Effector memory CD4-positive, alpha-beta T cell (primary cell): ENCODE measurements at places on chromosomes 2 and 18.

GRCh38 chr2:38632980-38633379 lies 30.3 kb upstream of the HNRNPLL start:
- DNase-seq: no peak

GRCh38 chr2:120674246-120675170 lies 61.2 kb upstream of the GLI2 start:
- no peak for DNase-seq

DNA sequence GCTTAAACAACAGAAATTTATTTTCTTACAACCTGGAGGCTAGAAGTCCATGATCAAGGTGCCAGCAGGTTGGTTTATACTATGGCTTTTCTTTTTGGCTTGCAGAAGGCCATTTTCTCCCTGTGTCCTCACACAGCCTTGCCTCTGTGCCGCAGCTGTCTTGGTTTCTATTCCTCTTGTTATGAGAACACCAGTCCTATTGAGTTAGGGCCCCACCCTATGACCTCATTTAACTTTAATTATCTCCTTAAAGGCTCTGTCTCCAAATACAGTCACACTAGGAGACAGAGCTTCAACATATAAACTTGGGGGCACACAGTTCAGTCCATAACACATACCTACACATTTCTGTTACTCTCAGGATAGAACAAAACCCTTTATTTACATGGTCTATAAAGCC lies 17.3 kb upstream of the RHOB start:
- DNase-seq: no peak

DNA sequence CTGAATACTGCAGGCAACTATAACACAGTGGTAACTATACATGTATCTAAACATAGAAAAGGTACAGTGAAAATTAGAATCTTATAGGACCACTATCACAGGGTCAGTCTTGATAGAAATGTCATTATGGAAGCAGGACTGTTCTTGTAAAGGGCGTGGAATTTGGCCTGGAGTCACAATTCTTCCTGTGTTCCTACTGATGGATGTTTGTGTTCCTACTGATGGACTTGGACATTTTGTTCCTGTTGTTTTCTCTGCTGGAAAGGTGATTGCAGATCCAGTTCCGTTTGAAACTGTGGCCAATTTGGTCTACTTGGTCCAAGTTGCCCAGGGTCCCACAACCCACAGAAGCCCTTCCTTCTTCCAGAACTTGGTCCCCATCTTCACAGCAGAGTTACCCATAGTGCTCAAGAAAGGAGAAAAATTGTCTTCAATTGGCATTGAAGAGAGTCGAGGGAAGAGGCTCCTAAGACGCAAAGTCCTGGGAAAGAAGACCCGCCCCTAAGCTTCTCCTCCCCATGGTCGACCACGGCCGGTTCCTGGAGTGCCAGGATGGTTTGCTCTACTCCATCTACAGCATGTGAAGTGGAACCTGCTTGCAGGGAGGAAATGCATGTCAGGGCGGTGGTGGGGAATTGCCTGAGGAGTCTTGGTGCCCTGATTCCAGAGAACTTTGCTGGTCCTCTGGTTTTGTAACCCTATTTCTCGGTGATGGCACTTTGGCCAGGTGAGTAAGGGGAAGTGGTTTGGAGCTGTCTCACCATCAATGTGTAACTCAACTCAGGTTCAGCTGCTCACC lies 102.8 kb upstream of the RAB12 start:
- no peak for DNase-seq

- no peak for DNase-seq
Measured at GRCh38 chr2:173132531-173132930, 56.9 kb downstream of the MAP3K20 start.

GRCh38 chr2:165698444-165698884 lies 95.6 kb downstream of the GALNT3 start:
- no peak for DNase-seq

- no peak for DNase-seq
Measured at GRCh38 chr2:171939743-171940071, 17.4 kb downstream of the HAT1 start.

DNA sequence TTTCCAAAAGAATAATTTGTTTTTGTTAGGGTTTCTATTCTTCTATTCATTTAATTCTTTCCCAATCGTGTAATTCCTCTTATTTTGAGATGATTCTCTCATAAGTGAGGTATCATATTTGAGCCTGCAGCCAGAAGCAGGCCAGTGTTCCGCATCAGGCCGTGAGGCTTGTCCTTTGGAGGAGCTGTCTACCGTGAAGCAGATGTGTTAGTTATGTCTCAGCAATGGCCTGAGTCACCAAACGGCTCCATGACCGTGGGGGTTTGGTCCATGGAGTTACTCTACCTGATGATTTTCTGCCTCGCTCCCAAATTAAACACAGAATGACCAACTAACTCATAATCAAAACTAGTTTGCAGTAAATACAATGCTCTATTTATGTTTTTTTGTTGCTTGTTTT lies 64.2 kb upstream of the TMEM87B start:
- DNase-seq: no peak

DNA sequence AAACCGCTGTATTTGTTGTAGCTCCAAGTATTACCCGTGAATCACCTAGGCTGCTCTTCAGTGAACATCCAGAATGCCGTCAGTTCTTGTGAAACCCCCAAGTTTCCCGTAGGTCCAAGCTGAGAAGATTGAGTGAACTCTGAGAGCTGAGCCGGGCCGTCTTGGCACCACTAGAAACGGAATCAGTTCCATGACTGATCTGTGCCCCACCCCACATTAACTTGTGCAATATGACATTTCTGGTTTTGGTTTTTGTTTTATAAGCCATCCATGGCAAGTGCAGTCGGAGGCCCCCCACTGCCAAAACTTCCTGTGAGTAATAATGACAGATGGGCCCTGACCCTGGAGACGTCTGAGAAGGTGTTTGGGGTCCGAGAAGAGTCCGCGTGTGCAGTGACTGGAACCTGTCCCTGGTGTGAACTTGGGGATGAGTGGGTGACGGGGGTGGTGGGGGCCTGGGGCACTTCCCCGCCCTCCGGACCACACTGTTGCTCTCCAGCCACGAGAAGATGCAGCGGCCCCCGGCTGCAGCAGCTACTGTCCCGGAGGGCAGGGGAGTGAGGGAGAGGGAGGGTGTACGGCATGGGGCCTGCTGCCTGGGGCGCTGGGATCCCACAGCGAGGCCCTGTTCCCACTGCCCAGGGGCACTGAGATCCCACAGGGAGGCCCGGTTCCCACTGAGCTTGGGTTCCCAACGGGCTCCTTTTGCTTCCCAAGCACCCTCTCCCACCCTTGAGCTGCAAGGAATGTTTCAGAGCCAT lies 26.5 kb downstream of the NFATC1 start:
- no peak for DNase-seq

DNA sequence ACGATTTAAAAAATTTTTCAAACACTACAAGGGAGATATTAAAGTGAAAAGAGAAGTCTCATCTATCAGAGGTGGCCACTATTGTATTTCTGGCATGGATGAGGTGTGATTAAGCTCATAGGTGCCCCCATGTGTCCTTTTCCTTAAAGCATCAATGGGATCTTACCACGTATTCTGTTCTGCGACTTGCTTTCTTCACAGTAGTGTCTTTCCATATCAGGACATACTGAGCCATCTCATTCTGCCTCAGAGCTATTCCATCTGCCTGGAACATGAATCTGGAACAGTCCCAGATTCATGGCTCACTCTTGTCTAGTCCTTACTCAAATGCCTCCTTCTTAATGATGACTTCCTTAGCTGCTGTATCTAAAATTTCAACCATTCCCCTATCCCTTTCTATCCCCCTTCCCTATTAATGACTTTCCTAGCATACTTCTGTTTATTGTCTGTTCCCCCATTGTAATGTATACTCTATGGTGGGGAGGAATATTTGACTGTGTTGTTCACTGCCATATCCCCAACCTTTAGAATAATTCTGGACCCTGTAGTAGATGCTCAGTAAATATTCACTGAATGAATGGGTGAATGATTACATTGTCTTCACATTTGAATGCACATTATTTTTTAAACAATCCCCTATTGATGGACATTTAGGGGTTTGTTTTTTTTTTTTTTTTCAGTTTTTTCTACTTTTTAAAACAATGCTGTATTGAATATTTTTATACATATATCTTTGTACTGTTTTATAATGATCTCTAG lies 11.1 kb downstream of the STAMBP start:
- no peak for DNase-seq

- no peak for DNase-seq
Measured at GRCh38 chr2:101153077-101153707, 2.0 kb upstream of the TBC1D8 start.

DNA sequence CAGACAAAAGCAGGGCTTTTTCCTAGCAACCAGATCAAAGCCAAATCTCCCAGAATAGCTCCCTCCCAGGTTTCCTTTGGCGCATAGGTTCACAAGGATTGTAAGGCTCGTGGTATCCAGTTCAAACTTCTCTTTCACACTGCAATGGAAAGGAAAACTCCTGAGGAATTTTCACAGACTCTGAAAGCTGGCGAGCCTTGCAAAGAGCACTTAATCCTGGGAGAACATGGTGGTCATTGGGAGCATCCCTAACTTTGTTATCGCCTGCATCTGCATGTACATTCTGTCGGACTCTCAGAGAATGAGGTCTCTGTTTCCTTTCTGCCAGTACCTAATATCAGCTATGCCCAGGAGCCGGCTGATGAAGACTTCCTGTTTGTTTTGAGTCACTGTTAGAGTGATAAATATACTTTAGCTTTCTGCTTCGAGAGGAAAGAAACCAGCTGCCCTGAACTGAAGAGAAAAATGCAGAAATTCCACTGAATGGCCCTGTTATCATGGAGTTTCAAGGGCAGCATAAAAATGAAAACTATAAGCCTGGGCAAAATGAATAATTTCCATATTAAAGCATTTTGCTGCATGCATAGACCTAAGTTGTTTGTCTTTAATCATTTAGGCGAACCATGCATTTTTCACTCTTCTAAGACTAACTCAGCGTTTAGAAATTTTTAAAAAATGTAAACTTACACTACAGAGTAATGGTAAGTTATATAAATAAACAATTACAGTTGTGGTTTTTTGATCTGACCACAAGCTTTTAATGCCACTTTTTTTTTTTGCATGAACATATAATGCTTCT lies 76.4 kb upstream of the ZEB2 start:
- DNase-seq: no peak

DNA sequence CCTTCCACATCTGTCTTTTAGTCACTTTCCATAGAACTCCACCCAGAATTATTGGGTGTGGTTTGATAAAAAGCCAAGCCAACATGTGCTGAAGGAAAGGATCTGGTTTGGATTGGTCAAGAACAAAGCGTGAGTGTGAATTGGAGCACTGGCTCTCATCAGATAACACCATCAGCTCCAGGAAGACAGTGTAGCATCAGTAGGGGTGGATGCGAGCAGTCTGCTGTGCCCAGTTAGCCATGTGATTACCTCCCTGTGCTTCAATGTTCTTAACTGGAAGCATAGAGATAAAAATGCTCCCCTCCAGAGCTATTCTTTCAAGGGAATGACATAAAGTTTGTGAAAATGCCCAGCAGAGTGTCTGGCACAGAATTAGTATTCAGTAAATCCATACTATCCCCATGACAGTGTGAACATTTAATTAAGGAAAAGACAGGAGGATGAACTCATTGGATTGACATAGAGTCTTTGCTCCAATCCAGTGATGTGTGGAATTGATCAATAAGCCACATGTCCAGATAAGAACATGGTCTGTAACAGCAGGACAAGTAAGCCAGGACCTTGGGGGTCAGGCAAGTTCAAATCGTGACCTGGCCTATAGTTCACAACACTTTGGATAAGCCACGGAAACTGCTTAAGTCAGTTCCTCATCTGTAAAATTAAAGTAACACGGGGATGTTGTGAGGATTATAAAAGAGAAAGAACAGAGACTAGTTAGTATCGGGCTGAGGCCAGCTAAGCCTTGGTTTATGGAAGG lies 68.0 kb downstream of the FAM124B start:
- no peak for DNase-seq

- DNase-seq: no peak
Measured at GRCh38 chr18:56217406-56217805, 421.0 kb downstream of the TXNL1 start.

DNA sequence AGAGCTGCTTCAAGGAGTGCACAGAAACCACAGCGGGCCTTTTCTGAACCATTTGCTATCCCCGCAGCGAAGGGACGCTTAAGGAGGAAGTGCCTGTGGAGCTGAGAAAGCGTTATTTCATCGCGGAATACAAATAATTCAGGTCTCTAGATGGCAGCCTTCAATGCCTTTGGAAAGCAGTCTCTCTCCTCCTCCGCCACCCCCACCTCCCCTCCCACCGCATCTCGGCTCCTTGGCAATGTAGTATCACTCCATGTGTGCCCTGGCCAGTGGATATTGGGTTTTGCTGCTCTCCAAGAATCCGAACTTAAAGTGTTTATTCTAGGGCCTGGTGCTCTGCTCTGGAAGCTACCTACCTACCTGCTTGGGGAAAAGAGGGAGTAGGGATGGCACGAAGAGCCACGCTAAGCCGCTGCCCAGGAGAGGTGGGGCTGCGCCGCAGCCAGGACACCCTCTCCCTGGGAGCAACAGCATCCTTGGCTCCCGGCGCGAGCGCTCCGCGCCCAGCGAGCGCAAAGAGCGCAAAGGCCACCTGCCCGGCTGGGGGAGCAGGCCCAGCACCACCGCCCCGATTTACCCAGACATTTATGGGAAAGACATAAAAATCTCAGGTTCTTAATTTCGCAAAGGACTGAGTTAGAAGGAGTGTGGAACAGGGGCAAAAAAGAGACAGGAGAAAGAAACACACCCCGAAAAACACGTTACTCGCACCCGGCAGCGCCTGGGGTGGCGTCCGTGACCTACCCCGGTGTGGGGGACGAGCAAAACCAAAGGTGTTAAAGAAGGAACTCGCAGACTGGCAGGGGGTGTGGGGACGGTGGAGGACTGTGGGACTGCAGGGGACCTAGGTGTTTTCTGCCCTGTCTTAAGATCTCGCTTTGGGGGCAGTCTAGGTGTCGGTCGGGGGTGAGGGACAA lies 1.0 kb downstream of the SPHKAP start:
- no peak for DNase-seq

GRCh38 chr18:24628326-24628725 lies 167.9 kb downstream of the HRH4 start:
- DNase-seq: no peak

DNA sequence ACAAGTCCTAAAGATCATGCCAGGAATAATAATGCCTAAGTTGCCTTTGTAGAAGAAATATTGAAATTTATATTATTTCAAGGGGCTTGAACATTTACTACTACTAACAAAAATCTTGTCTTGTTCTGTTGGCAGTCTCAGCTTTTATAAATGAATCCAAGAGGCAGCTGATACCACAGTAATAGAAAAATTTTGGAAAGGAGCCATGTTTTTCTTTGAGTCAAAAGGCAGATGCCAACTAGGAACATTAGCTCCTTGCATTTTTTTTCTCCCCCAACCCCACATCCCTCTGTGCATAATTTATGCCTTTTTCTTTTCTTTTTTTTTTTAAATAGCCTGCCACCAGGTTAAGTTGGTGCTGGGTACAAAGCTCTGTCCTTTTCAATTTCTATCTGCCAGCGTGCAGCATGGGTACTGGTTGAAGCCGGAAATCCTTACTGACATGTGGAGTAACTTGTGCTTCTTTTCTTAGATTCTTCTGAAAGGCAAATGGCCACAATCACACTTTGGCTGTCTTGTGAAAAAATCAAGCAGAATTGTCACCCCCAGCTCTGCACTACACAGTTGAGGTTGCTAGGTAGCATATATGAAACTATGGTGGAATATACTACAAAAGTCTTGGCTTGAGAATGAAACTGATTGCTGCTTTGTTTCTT lies 98.8 kb downstream of the RHBDD1 start:
- DNase-seq: no peak
